ENCODE measurements at places on chromosomes 11 and 22.

GRCh38 chr11:13276454-13276831 is 1.1 kb upstream of the BMAL1 start:
- no peak for DNase-seq

- DNase-seq = no peak
Observed at GRCh38 chr22:31104869-31105268, 2.5 kb downstream of the SELENOM start.

- DNase-seq = no peak
Observed at GRCh38 chr11:73428227-73428626, 52.0 kb downstream of the RELT start.

DNA sequence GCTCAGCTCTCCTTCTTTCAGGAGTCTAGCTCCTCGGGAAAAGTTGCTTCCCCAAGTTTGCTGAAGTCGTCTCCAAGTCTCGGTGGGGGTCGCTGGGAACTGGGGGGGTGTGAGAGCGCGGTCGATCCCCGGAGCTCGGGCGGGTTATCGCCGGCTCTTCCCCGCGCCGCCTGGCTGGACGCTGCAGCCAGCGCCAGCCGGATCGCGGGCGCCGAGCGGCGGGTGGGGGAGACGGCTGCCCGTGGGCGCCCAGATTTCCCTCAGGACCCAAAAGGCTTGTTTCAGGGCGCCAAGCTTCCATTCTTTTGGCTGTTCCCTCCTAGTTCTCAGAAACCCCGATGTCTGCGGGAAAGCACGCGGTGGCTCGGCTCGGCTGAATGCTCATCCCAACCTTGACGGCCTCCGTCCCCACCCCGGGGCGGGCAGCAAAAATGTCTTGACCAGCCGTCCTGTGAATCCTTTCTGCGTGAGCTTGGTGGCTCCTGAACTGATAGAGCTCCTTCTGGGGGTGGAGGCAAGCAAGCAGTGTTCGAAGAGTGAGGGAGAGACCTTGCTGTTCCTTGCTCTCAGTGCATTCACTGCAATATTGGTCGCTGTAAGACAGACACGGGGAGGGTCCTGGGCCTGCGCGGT is 1.7 kb downstream of the ZBTB16 start:
- DNase-seq = no peak

- no peak for DNase-seq
Observed at GRCh38 chr11:76162336-76163288, 43.7 kb downstream of the WNT11 start.

DNA sequence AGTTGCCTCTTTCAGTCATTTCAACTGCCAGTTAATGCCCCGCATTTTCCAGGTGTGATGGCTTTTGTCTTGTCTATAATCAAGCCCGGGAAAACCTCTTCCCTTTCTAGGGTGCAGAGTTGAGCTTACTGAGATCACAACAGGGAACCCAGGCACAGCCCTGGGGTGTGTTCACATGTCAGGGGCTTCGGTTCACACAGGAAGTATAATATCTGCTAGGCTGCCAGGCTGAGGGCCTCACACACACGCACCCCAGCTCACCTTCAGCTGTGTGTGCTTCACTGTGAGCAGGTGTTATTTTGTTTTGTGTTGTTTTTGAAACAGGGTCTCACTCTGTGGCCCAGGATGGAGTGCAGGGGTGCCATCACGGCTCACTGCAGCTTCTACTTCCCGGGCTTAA is 9.7 kb upstream of the SOX10 start:
- no peak for DNase-seq

DNA sequence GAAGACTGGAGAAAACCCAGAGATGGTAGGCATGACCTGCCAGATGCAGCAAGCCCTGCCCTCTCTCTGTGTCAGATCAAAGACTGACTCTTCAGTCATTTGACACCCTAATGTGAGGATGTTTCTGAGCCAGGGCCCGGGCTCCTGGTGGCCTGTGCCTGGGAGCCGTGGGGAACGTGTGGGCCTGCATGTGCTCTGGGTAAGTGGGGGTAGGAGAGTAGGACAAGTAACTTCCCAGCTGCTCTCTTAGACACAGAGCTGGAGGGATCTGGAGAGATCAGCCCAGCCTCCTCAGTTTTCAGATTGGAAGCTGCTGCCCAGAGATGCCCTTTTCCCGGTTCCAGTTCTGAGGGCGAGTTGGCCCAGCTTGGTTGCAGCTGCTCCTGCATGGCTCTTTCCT is 110.8 kb downstream of the TEAD1 start:
- DNase-seq = no peak

GRCh38 chr11:94010136-94010535 is 11.0 kb upstream of the HEPHL1 start:
- DNase-seq = no peak

GRCh38 chr22:40026641-40027040 is 31.9 kb downstream of the FAM83F start:
- DNase-seq = no peak

DNA sequence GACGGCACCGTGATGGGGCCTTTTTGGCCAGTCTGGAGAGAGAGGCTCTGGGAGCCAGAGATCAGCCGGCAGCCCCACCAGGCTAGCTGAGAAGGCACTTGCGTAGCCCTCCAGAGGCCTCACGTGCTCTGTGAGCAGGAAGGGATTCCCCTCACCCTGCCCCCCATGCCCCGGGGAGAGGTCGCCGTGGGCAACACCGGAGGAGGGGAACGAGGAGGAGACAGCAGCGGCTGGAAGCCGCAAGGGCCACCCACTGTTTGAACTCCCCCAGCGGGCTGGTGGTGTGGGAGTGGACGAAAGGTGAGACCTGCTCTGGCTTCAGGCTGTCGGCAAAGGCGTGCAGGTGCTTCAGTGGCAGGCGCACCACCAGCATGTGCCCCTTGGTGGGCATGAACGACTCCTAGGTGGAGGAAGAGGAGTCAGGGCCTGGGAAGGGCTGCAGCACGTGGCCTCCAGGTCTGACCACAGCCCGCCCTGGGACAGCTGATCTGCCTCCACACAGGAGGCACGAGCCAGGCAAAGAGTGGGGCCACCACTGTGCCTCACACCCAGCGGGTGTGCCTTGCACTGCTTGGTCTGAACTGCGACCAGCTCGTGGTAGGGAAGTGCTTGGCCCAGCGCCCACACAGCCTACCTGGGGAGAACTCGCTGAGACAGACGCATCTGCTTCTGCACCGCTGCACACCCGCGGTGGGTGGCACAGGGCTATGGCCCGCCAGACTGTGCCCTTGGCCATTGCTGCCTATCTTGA is 99.9 kb downstream of the MED15 start:
- DNase-seq = no peak

DNA sequence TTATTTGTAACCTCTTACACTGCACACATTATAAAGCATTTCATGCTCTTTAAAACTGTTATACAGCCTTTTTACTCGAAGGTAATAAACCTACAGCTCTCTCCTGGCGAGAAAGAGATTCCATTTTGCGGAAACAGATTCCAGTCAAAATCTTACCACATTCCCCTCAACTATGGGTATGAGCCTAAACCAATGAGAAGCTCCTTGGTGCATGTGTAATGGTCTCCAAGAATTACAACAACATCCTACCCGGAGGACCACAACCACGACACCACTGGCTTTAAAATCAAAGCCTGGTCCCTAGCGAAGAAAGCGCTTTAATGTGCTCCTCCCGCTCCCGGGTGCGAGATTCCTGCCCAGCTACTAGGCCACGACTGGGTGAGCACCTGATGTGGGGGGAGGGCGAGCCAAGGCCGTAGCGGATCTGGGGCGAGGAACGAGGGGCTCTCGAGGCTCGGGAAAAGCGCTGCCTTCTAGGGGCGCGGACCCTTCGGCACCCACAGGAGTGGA is 821 bp downstream of the CELF1 start:
- no peak for DNase-seq

DNA sequence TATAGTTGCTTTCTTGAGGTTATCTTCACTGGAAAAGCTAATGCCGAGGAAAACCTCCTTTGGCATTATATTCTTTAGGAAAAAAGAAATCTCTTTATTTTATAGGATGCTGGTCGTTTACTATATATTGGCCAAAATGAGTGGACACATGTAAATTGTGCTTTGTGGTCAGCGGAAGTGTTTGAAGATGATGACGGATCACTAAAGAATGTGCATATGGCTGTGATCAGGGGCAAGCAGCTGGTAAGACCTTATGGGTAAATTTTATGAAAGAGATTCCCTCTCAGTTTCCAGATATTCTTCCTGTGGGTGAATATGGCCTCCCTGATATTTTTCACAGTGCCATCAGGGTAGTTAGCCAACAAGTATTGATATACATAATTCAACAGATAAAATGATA is 29.4 kb upstream of the TTC36 start:
- DNase-seq = no peak

DNA sequence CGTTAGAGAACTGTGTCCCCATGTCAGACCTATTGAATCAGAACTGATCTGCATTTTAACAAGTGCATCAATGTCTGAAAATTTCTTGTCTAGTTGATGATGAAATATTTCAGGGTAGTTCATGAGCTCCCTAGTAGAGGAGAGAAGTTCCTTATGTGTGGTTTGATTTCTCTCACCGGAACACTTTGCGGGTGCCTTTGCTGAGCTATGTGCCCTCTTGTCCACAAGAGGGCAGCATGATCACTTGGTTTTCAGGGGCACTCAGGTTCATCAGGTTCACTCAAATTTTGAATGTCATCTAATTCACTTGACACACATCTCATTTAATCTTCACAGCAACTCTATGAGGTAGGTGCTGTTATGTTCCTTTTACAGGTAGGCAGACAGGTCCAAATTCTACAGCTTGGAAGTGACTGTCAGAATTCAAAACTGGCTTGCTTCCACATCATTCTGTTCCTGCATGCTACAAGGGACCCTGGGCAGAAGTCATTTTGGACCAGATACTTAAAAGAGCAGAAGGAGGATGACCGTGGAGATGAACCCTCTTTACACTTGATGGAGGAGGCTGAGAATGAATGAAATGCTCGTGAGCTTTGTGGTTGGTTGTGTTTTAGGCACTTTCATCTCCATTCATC is 55.6 kb downstream of the P4HA3 start:
- DNase-seq = peak; percentile 59

DNA sequence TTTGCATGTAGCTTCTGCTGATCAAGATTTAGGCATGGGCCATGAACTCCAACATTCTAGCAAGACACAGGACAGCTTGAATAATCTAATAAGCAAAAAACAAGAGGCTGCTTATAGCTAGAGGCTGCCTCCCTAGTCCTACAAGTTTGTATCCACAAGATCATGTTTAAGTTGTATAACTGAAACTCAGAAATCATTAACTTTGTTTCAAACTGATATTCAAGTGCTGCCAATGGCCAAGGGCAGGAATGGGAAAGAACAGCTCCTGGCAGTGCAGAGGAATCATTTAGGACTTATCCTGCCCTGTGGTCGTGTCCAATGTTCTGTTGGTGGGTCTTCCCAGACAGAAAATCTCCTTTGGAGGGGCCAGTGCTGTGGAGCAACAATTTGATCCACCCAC is 209.6 kb upstream of the DDI1 start:
- DNase-seq = no peak

GRCh38 chr22:46577368-46578249 is 40.2 kb upstream of the CELSR1 start:
- DNase-seq = no peak

DNA sequence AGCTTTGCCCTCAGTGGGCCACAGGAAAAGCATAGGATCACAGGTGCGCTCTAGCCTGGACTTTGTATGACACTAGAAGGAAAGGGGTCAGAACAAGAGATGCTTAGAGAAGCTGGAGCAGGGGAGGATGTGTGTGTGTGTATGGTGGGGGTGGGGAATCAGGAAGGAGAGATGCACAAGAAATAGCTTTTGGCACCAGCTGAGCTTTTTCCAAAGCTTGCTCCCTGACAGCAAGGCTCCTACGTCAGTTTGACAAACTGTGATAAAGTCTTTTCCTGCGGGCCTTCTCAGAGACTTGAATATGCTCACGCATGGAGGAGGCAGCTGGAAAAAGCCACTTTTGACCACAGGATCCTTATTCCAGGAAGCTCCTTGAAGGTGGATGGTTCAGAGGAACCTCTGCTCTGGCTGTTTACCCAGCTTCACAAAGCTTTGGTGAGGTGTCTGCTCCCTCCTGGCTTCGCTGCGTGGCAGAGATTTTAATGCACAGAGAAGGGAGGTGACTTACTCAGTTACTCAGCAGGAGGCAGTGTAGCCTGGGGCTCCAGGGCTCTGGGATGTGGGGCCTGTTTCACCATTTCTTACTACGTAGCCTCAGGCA is 3.9 kb downstream of the CDC42EP1 start:
- no peak for DNase-seq

GRCh38 chr11:122190768-122191167 is 74.8 kb upstream of the BLID start:
- DNase-seq = no peak

DNA sequence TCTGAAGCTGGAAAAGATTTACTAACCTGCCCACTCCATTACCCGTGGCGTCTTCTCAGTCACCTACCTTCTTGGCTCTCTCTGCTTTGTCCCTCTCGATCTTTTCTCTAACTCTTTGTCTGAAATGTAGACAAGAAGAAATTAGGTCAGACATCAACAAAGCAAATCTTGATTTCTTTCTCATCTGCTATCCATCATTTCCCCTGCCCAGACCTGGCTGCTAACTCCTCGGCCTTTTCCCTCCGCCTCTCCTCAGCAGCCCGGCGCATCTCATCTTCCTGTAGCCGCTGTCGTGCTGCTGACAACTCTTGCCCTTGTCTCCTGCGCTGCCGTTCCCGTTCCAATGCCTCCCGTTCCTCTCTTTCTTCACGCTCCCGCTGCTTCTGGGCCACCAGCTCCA is 1.2 kb downstream of the UBXN1 start:
- DNase-seq = no peak

DNA sequence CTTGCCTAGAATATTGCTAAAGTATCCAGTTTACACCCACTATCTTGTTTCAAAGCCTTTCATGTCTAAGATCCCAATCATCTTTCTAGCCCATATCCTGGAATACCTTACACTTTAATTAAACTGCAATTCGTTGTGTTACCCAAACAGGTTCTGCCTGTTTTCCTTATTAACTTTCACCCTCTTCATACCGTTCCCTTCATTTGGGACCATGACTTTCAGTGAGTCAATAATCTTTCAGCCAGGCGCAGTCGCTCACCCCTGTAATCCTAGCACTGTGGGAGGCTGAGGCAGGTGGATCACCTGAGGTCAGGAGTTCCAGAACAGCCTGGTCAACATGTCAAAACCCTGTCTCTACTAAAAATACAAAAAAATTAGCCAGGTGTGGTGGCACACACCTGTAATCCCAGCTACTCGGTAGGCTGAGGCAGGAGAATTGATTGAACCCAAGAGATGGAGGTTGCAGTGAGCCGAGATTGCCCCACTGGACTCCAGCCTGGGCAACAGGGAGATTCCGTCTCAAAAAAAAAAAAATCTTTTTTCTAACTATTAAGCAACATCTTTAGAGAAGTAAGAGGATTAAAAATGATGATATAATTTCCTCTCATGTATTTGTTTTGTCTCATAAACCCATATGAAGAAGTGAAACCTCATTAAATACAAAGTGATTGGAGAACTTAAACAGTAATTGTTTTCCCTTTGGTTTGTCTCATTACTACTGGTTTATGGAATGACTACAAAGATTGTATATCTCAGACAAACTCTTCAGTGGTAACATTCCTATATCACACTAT is 20.7 kb downstream of the DMC1 start:
- no peak for DNase-seq

DNA sequence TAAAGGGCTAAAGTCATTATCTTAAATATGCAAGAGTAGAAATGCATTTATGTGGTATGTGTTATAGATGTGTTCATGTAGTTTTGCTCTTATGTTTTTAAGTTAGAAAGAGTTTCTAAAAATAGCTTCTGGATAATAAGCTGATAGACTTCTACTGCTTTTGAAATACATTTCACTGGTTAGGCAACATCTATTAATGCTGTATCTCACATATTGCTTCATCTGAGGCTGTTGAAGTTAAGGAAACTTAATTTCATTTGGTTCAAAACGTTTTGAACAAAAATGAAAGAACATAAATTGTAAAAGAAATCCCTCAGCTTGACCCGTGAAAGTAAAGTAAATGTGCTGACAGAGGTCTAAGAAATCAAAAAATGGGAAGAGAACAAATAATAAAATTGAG is 164.0 kb upstream of the CTSC start:
- no peak for DNase-seq

Measured in midbrain (tissue), 1 donor.